ENCODE measurements at places on chromosomes 3 and 15.

DNA sequence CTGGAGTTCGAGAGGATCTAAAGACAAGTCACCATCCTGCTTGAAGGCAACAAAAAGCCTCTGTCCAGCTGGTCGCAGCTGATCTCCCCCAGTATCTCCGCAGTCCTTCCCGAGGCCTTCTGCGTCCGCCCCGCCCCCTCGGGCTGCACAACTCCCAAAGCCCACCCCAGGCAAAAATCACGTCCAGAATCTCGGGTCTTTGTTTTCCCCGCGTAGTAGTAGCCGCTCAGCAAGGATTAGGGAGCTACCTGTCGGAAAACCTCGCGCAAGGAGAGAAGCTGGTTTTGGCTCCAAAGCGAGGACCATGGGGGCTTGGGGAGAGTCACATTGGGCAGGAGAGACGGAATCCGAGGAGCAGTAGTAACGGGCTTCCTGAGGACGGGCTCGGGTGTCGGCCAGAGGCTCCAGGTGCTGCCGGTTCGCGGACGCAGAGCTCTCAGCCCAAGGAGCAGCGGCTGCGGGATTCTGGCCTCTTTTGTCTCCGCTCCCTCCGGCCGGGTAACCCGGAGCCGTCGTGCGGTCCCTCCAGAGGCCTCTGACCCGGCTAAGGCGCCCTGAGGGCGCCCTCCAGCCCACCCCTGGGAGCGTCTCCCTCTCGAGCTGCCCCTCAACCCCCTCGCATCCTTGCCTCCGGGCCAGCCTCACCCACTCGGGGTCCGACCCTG lies 401 bp downstream of the ZSCAN29 start:
- DNase-seq: no peak

DNA sequence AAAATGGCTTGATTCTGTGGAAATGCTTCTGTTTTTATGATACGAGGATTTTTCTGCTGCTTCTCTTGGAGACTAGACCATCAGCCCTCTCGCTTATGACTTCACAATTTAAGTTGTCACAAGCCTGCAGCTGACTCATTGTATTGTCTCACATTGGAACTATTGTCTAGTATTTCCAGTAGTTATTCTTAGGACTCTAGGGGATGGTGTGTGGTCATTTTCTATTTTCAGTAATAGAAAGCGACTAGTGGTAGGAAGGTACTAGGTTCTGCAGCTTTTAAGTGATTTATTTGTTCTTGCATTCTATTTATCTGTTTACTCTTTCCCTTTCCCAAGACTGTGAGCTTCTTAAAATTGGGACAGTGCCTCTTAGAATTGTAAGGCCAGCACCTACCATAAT lies 66.3 kb upstream of the CRTC3 start:
- DNase-seq: no peak

DNA sequence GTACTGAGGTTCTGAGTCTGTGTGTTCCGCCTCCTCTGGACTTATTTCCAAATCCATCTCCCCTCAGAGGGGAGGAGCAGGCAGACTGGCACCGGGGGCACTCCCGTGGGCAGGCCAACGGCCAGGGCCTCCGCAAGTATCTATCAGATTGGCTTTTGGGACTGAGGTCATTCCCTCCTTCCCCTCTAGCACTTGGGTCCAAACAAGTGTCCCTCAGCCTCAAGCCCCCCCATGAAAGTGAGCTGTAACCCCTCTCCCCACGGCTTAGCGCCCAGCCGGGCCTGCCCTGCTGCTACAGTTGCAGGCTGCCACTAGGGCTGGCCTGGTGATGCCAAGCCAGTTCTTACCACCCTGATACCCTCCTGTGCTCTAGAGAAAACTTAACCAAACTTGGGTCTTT lies 17.4 kb downstream of the ITGA11 start:
- no peak for DNase-seq

GRCh38 chr15:34773917-34774316 lies 19.1 kb upstream of the GJD2 start:
- DNase-seq: no peak

- no peak for DNase-seq
These were observed 45.5 kb downstream of the FAM174B start for GRCh38 chr15:92610101-92610520.

- no peak for DNase-seq
These were observed 6.1 kb downstream of the OR5H15 start for GRCh38 chr3:98172621-98173020.

- no peak for DNase-seq
These were observed 204.1 kb downstream of the CADM2 start for GRCh38 chr3:85162905-85163304.

Measured in activated naive CD4-positive, alpha-beta T cell treated with Interleukin-2 at 50 U/mL for 16 hours (primary cell).